NCI-H446 treated with DMSO at 0.1 percent for 48 hours (cell line): ENCODE measurements at places on chromosomes 6 and 20.

GRCh38 chr6:64294034-64294433 lies 658.4 kb downstream of the PHF3 start:
- DNase-seq, result no peak

DNA sequence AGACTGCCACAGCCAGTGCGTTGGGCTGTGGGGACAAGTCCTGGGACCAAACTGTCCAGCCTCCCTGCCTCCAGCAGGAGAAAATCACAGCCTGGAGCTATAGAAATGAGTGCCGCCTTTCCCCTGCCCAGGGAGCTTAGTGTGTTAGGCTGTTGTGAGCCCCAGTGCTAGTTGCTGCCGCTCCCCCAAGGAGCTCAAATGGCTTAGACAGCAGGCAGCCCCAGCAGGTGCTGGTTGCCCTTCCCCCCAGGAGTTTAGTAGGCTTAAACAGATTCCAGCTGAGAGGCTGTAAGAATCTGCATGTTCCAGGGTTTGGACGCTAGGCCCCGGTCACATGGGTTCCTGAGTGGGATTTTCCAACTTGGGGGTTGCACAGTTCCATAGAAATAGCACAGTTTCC lies 27.2 kb upstream of the HMGN3 start:
- no peak for DNase-seq

DNA sequence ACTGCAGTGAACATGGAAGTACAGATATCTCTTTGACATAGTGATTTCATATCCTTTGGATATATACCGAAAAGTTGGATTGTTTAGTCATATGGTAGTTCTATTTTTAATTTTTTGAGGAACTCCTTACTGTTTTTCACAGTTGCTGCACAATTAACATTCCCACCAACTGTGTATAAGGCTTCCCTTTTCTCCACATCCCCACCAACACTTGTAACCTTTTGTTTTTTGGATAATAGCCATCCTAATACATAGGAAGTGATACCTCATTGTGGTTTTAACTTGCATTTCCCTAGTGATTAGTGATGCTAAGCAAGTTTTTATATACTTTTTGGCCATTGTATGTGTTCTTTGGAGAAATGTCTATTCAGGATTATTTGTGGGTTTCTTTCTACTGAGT lies 45.1 kb upstream of the TENT5A start:
- no peak for DNase-seq

GRCh38 chr6:134936476-134936875 lies 13.4 kb downstream of the ALDH8A1 start:
- DNase-seq, result no peak

GRCh38 chr6:169642455-169642854 lies 59.4 kb downstream of the WDR27 start:
- no peak for DNase-seq

GRCh38 chr6:167094436-167094819 lies 28.5 kb upstream of the CCR6 start:
- DNase-seq, result no peak

- DNase-seq, result peak; percentile 8
Observed at GRCh38 chr6:89941031-89941762, 46.9 kb downstream of the GJA10 start.

- DNase-seq, result peak; percentile 19
Observed at GRCh38 chr6:33994472-33995308, 151.2 kb downstream of the GRM4 start.

- no peak for DNase-seq
Observed at GRCh38 chr20:2798814-2799213, 1.6 kb downstream of the CPXM1 start.

GRCh38 chr6:2037237-2037926 lies 208.0 kb downstream of the GMDS start:
- no peak for DNase-seq

- no peak for DNase-seq
Observed at GRCh38 chr20:13684566-13685222, 46.0 kb upstream of the TASP1 start.

GRCh38 chr6:143396497-143397226 lies 53.8 kb downstream of the ADAT2 start:
- no peak for DNase-seq

DNA sequence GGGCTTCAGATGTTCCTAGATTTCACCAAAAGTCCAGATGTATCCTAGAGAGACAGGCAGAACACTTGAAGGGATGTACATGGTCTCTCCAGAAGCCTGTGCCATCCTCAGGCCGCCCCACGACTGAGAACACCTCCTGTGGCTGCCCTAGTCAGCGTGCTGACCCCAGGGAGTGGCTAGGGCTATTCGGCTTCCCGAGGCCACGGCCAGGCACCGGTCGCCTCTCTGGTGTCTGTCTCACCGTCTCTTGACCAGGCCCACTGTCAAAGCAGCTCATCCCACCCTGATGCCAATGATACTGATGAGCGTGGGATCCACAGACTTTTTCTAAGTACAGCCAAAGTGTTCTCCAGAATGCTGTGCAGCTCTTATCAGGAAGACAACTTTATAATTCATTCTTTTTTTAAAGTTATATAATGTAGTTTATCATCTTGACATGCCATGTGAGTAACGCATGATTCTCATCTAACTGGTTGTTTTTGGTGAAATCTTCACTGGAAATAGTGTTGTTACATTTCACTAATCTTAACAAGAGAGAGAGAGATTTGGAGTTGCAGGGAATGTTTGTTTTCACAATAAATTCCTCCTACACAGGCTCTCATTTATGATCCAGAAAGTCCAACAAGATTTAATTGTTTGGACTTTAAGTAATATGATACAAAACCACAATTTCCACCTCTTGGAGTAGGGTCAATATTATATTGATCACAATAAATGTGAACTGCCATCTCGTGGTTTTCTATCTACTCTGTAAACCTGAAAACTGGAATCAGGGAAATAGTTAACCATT lies 41.7 kb upstream of the KLHL31 start:
- no peak for DNase-seq

- DNase-seq, result no peak
Observed at GRCh38 chr20:25030007-25030648, 27.8 kb downstream of the ACSS1 start.

DNA sequence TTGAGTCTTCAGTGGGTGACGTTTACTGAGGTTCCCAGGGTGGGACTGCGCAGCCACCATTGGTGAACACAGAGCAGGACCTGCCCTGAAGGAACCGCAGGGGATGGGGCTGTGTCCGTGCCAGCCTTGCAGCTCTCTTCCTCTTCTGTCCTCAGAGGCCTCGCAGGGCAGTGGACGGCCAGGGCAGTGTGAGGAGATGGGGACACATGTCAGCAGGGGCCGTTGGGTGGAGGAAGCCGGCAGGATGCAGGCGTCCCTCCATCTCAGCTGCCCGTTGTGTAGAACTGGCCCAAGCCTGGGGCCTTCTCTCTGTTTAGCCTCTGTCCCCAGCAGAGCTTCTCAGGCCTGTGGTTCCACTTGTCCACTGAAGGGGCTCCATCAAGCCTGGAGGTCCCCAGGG lies 53.6 kb upstream of the SMOC2 start:
- no peak for DNase-seq

DNA sequence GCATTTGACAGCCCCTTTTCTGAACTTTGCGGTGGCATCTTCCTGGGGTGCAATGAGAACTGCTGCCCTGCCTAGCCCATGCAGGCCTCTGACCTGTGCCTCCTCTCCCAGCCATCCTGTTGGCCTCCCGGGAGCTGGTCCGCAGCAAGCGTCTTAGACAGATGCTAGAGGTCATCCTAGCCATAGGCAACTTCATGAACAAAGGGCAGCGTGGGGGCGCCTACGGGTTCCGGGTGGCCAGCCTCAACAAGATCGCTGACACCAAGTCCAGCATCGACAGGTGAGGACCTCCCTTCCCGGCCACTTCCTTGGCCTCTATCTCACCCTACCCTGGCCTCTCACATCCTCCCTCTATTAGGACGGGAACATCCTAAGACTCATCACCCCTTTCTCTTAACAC lies 37.6 kb downstream of the MOCS1 start:
- DNase-seq, result no peak

DNA sequence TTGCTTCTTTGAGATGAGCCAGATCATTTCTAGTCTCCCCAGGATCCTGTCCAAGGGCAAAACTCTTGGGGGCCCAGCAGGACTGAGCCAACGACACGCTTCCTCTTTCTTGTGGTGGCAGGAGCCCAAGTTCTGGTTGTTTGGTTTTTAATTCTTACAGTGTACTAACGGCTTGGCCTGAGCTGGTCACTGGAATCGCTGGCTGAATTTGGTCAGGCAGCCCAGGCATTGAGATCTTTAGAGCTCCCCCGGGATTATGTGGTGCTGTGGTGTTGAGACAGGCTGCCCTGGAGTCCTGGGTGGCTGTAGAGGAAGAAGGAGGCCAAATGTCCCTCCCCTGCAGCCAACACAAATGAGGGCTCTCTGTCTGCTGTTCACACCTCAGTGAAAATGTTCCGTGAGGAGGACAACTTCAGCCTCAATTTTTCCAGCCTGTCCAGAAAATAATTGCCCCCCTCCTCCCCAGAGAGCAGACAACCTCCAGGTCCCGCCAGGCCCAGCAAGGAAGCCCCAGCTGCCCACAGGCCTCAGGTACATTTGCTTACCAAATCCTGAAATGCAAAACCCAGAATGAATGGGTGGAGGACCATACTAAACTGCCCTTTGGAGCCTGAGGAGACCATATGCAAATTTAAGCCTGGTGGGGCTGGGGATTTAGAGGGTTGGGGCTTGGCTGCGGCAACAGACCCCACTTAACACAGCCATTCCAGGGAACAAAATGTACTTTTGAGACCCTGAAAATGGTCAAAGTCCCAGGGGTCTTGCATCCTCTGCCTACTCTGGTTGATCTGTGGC lies 23.6 kb downstream of the BNIP5 start:
- DNase-seq, result no peak

DNA sequence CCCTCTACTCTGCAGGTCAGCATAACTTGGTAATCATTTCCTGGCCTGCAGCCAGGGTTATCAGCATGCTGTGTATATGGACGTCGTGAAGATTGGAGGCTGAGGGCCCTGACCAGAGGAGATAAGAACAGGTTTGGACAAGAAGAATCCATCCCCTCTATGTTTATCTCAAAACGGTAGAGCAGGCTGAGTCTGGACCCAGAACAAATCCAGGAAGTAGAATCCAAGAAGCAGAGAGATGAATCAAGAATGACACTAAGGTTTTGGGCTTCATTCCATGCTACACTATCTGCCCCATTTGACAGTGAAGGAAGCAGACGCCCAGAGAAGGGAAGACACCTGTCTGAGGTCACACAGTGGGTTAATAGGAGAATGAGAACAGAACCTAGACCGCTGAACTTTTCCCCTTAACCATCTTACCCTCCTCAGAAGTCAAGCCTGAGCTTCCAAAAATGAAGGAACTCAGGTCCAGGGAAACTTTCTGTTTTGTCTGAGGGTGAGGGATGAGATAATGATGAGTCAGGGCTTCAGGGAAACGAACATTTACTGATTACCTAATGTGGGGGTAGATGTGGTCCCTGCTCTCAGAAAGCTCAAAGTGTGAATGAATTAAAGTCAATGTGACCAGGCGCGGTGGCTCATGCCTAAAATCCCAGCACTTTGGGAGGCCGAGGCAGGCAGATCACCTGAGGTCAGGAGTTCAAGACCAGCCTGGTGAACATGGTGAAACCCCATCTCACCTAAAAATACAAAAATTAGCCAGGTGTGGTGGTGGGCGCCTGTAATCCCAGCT lies 9.4 kb upstream of the COMMD7 start:
- DNase-seq, result no peak

DNA sequence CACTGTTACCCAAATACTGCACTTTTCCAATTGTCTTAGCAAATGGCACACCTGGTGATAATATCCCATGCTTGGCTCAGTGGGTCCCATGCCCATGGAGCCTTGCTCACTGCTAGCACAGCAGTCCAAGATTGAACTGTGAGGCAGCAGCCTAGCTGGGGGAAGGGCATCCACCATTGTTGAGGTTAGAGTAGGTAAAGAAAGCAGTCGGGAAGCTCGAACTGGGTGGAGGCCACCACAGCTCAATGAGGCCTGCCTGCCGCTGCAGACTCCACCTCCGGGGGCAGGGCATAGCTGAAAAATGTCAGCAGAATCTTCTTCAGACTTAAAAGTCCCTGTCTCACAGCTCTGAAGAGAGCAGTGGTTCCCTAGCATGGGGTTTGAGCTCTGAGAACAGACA lies 9.2 kb upstream of the CST2 start:
- no peak for DNase-seq

- DNase-seq, result no peak
Observed at GRCh38 chr6:148431413-148431812, 88.8 kb downstream of the SASH1 start.

- peak; percentile 79 for DNase-seq
Observed at GRCh38 chr6:13526727-13527670, 39.6 kb upstream of the GFOD1 start.
